ENCODE measurements at places on chromosomes 6 and 20.
A peak's percentile ranks its signal among the peaks of the same experiment; 100 is the strongest.

- DNase-seq, result peak; percentile 11
Observed at GRCh38 chr6:15207923-15208322, 37.9 kb upstream of the JARID2 start.

- DNase-seq, result no peak
Observed at GRCh38 chr6:118524686-118525085, 23.4 kb upstream of the PLN start.

DNA sequence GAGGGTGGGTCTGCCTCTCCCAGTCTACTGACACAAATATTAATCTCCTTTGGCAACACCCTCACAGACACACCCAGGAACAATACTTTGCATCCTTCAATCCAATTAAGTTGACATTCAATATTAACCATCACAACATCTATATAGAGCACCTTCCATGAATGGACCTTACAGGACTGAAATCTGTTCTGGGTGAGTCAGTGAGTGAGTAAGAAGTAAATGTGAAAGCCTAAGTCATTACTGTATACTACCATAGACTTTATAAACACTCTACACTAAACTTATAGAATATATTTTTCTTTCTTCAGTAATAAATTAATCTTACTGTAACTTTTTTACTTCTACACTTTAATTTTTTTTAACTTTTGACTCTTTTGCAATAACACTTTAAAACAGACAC is 993.8 kb upstream of the MAP3K7 start:
- no peak for DNase-seq

- peak; percentile 11 for DNase-seq
Observed at GRCh38 chr6:9398767-9399373, 963.5 kb upstream of the SLC35B3 start.

GRCh38 chr20:328027-328974 is 2.9 kb downstream of the SOX12 start:
- DNase-seq, result peak; percentile 77

DNA sequence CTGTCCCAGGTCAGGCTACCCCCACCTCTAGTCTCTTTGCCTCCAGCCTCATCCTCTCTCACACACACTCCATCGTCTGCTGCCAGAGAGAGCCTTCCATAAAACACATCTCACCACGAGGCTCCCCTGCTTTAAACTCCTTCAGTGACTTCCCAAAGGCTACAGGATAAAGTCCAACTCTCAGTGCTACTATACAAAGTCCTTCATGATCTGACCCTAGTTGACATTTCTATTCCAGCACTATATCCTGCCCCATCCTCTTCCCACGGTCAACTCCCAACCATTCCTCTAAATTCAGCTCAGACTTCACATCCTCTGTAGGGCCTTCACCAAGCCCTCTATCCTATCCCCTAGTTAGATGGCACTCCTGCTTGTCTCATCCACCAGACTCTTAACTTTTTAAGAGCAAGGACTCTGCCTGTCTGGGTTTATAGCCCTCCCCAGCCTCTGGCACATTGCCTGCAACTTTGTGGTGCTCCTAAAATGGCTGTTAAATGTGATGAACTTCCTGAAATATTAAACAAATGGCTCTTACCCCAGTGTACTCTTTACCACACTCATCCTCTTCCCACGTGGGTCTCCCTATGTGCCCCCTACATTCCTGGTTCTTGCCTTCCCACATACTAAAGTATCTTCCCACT is 36.1 kb downstream of the KIF16B start:
- DNase-seq, result no peak

- peak; percentile 93 for DNase-seq
Observed at GRCh38 chr20:49579874-49580812, 12.2 kb upstream of the PTGIS start.

DNA sequence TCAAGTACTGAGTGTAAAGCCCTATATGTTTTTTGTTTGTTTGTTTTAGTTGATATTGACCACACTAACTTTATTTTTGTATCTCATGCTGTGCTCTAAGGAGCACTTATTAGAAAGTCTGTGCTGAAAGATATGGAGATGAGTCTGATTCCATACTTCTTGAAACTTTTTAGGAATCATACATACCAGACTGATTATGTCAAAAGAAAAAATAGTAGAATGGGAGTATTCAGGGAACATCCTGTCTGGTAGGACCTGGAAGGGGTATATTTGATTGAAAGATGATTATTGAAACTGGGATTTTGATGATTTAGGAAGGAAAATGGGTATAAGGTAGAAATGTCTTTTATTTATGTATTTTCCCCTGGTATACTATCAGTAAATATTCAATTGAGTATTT is 111.4 kb downstream of the QKI start:
- peak; percentile 17 for DNase-seq

GRCh38 chr20:61458146-61458746 is 206.2 kb downstream of the CDH4 start:
- no peak for DNase-seq

GRCh38 chr20:3786126-3786484 is 435 bp downstream of the CENPB start:
- peak; percentile 85 for DNase-seq

DNA sequence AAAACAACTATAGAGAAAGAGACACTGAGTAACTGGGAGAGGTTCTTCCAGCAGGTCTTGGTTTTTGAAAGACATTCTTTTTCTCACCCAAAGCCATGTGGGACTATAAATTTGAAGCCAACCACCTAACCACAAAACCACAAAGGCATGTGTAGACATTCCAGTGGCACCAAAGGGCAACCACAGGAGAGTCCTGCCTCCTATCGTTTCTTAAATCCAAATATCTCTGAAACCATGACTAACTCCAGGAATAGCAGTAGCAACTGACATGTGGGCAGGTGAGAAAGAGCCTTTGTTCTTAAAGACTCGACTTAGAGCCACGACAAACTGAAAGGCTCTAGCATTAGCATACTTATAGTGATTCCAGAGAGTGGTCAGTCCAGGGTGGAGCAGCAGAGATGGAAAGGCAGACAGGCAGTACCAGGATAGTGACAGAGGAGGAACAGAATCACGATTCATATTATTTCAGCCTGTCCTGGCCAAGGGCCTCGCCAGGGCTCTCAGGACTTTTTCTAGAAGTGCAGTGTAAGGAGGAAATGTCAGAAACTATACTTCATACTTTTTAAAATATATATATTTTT is 9.4 kb upstream of the COL9A1 start:
- DNase-seq, result no peak

- no peak for DNase-seq
Observed at GRCh38 chr6:36844232-36845170, 5.3 kb upstream of the CPNE5 start.

DNA sequence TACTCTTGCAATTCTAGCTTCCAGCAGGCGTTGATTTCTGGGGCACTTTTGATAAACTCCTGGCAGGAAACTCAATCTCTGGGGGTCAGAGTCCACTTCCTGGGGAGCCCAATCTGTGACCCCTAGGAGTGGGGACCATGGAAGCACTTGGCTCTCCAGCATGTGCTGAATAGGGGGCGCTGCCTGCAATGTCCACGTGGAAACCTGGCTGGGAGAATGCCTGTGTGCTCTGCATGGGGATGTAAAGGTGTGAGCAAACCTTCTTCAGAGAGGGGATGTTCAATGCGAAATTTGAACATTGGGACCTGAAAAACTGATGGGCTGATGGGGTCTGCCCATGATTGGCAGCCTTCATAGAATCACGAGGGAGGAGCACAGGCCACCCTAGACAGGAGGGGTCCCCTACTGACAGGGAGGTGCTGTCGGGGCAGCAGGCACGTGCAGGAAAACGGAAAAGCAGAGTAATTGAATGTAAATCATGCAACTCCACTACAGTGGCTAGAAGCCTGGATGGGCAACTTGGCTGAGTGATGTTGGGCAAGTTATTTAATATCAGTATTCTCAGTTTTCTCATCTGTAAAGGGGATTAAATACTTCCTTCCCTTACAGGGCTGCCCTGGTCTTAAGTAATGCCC is 47.8 kb downstream of the CEP43 start:
- no peak for DNase-seq

DNA sequence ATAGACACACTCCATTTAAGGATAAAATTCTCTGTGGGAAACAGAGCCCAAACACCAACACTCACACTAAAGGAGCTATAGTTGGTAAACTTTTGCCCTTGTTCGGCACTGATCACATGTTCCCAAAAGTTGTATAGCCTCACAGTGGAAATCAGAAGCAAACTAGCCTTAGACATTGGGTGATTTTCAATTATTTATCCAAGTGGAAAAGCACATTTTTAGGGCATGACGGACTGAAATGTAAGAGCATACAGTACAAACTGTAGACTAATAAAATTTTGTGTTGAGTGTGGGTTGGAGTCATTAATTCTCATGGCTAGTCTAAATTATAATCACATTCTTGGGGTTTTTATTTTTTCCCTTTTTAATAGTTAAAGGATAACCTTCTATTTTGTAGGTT is 202.4 kb downstream of the MOXD1 start:
- peak; percentile 57 for DNase-seq

DNA sequence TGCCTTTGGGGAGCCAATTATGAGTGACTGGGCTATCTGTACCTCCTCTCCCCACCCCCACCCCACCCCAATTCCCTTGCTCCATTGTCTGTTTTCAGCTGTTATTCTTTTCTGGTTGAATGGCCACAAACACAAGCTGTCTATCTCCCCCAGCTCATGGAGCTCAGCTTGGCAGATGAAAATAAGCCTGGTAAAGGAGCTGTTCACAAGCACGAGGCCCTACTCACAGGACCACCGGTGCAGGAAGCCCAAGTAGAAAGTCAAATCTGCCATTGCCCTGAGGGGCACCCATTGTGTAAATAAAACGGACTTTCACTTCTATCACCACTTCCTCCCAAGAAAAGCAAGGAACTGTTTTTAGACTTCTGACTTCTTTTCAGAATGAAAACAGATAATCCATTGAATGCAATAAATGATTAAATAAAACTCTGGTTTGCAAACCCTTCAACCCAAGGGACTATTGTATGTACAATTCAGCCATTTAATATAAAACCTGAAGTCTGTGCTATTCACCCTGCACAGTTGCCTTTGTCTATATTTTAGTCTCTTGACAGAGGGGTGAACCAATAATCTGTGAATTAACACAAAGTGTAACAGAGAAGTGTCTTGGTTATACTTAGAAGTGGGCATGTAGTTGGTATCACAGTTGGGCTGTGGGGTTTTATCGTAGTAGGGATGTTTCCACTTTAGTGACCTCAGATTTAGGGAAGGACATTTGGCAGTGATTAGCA is 27.7 kb downstream of the RIPOR2 start:
- DNase-seq, result no peak

DNA sequence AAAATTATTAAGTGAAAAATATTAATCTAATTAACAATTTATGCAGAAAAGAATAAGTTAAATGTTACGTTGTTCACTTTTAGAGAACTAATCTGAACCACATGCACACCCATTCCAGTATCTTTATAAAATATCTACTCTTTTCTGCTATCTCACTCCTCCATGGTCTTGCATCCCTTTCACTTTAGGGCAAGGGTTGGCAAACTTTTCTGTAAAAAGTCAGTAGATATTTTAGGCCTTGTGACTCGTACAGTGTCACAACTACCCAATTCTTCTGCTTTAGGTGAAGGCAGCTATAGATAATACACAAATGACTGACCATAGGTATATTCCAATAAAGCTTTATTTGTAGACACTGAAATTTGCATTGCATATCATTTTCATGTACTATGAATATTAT is 39.7 kb upstream of the SUPT3H start:
- DNase-seq, result no peak

DNA sequence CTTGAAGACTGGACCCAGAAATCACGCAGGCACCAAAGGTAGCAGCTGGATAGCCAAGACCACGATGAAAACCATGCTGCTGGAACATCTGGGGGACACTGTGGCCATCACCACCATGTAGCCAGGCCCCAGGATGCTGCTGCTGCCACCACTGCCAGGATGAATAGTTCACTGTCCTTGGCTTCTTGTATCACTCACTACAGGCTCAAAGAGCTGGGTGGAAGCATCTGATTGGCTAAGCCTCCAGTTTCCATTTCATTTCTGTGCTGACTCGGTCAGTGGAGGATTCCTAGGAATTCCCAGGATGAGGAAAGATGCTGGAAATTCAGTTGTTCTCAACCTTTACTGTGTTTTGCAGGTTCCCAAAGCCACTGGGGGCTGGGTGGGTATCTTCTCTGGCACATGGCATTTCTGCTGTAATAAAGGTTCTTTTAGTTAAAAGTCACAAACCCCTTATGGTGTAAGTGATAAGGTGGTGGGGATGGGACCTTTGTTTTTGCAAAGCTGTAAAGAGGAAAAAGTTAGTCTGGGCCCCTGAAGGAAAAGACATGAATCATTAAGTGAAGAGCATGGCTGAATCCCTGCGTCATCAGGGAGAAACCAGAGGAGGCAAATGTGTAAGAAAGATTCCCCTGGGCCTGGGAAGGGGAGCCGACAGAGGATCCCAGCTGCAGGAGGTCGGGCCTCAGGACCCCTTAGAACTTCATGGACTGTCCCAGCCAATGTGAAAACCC is 75.6 kb upstream of the RNF24 start:
- no peak for DNase-seq

GRCh38 chr20:13995841-13996240 is 525 bp downstream of the MACROD2 start:
- peak; percentile 18 for DNase-seq

DNA sequence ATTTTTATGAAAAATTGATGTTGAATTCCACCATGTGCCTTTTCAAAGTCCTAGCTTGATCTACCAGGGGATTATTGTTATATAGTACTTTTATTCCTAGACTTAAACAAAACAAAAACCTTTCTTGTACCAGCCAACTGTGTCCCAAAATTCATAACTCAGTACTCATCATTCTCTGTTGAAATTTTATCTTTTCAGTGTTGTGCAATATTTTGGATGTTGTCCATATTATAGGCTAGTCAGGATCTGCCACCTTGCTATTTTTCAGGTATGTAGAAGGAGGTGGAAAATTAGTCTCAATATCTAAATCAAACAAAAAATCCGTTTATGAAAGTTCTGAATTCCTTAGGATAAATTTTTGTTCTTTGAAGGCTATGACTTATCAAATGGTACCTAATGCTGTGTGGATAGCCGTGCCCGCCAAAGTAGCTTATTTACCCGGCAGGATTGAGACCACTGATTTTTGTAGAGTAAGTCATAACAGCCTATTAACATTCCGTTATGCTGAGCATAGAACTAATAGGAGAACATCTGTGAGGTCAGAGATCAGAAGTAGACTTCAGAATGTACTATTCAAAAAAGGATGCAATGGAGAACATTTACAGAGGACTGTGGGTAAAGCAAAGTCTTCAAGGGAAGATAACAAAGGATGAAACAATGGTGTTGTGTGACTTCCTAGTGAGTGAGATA is 304.7 kb downstream of the SOX4 start:
- DNase-seq, result no peak
